ENCODE measurements at places on chromosomes 2 and 18.

DNA sequence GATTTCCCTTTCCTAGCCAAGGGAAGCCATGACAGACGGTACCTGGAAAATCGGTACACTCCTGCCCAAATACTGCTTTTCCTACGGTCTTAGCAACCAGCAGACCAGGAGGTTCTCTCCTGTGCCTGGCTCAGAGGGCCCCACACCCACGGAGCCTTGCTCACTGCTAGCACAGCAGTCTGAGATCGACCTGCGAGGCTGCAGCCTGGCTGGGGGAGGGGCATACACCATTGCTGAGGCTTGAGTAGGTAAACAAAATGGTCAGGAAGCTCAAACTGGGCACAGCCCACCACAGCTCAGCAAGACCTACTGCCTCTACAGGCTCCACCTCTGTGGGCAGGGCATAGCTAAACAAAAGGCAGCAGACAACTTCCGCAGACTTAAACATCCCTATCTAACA, 6.8 kb upstream of the CD207 start:
- no peak for DNase-seq

DNA sequence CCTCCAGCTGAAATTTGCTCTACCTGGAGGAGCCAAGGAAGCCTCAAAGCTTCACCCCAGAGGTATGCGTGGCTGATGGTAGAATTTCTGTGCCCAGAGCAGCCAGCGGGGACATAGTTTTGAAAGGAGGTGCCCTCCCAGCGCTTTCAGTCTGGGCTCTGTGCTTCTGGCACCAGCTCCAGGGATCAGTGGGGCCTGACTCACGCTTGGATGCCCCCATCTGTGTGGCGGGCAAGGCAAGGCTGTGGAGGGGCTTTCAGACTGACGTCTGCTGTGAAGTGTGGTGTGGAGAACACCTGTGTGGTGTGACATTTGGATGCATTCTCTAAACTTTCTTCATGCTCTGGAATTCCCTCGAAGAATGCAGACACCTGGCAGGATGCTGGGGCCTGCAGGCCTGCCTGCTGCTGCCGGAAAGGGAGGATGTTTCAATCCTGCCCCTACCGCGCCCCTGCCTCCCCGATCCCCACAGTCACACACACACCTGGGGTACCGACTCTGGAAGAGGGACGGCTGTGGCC, 84.1 kb downstream of the CTIF start:
- no peak for DNase-seq

- DNase-seq = no peak
These were observed 57.0 kb downstream of the ANKMY1 start for GRCh38 chr2:240500561-240501423.

DNA sequence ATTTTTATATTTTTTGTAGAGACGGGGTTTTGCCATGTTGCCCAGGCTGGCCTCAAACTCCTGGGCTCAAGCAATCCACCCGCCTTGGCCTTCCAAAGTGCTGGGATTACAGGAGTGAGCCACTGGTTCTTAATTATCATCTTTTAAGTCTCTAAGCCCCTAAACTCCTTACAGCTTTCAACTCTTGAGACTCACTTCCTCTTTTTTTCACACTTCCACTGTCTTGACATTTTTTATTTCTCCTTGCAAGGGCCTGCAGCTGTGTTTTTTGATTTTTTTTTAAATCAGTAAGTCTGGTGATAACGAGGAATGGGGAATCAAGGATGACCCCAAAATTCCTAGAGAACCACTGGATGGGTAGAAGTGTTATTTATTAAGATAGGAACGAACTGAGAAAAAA, 8.6 kb upstream of the ABCB11 start:
- DNase-seq = no peak

DNA sequence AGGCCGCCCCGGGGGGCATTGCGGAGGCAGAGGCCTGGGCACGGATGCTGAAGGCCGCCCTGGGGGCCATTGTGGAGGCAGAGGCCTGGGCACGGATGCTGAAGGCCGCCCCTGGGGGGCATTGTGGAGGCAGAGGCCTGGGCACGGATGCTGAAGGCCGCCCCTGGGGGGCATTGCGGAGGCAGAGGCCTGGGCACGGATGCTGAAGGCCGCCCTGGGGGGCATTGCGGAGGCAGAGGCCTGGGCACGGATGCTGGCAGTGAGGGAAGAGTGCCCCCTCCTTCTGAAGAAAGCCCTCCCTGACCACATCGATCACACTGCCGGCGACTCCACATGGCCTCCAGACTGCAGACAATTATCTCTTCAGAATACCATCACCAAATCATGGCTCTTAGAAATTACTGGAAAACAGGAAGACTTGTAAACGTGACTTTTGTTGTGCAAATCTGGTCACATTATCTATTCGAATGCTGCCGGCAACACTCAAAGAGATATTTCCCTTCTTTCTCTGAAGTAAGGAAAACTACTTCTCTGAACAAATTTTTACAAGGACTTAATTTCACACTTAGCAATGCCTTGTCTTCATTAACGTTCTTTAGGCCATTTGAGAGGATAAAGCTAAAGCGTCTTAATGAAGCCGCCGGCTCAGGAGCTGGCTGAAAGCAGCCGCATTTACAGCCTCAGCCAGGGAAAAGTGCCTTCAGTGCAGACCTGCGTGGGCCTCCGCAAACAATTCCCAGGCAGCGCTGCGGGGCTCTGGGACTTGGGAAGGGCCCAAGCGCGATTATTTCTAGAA, 18.1 kb upstream of the SNTG2 start:
- DNase-seq = no peak

GRCh38 chr2:149701241-149701640, 113.7 kb upstream of the MMADHC start:
- no peak for DNase-seq

GRCh38 chr18:78813156-78813555, 166.5 kb upstream of the SALL3 start:
- no peak for DNase-seq

- DNase-seq = no peak
These were observed 65.0 kb upstream of the NYAP2 start for GRCh38 chr2:225334514-225334913.

GRCh38 chr18:56748698-56749268, 97.6 kb downstream of the WDR7 start:
- no peak for DNase-seq

GRCh38 chr2:238857959-238858358, 10.1 kb downstream of the TWIST2 start:
- no peak for DNase-seq

- no peak for DNase-seq
These were observed 130.2 kb upstream of the MAP3K20 start for GRCh38 chr2:172945510-172945850.

- no peak for DNase-seq
These were observed 157.4 kb downstream of the DOK6 start for GRCh38 chr18:69558052-69558451.

- DNase-seq = no peak
These were observed 36.1 kb downstream of the STPG4 start for GRCh38 chr2:47119001-47119400.

- DNase-seq = no peak
These were observed 126.7 kb downstream of the PRKCE start for GRCh38 chr2:45777996-45778719.

DNA sequence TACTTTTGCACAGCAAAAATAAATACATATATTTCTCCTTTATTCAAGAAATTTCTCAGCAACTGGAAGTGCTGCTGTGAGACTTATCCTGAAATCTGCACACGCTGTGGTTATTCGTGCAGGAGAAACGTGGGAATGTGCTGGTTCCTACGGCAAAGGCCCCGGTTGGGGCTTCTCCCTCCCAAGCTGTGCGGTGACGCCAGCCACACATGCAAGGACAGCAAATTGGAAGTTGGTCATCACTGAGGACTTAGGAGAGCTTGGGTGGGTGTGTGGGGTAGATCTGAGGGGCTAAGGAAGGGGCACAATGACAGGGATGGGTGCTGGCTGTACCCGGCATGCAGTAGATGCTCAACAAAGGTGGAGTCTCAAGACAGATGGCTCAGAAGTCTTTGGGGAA, 16.5 kb upstream of the MTCL1 start:
- no peak for DNase-seq

DNA sequence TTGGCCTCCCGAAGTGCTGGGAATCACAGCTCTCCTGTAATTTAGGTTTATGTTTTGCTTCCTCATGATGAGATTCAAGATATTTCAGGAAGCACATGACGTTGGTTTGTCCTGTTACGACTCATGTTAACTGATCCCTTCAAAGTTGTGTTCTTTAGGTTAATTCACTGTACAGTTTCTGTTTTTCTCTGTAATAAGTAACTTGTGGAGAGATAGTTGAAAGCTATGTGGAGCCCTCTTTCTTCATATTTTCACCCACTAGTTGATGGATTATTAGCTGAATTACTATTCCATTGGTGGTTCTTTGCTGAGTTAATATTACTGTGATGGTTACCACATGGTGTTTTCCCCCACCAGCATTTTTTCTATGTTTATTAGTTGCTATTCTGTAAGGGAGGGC, 18.3 kb upstream of the CHCHD5 start:
- DNase-seq = no peak

DNA sequence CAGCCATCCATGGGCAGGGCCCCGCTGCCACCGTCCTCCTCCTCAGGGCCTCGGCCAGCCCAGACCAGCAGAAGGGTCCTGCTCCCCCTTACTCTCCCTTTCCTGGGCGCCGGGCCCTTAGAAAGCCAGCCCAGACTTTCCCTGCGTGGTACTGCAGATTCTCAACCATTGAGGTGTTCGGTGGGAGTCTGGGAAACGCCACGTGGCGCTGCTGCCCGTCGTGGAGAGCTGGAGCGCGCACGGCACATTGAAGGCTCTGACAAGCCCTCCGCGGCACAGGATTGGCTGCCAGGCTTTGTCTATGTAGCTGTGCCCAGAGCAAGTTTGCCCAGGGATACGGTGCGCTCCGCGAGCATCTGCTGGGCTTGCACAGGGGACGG, 10.4 kb upstream of the KLHL30 start:
- DNase-seq = no peak

GRCh38 chr2:141791521-141791920, 339.3 kb downstream of the LRP1B start:
- DNase-seq = no peak

DNA sequence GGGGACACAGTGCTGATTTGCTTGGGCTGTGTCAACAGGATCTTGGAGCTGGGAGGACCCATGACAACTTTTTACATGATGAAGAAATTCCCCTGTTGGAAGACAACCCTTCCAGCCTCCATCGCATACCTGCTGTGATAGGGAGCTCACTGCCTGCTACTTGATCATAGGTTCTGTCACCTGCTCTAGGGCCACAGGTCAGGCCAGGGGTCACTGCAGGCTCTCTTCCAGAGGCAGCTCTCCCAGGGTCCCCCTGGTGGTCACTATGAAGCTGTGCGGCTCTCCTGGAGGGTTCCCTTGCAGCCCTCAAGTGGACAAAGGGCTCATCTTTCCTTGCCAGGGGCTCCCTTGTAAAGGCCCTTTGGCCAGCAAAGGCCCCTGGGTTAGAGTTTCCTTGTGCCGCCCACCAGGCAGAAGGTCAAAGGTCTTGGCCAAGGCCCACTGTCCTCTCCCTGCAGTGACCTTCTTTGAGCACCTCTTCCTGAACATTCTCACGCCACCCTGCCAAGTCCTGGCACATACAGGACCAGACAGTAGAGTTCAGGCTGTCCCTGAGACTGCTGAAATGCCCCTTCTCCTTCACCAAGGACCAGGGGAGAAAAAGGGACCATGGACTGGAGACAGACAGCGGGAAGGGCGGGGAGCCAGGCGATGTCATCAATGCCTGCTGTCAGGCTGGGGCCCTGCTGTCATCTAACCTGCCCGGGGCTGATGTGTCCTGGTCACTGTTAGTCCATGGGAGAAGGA, 345.1 kb downstream of the DYSF start:
- no peak for DNase-seq

DNA sequence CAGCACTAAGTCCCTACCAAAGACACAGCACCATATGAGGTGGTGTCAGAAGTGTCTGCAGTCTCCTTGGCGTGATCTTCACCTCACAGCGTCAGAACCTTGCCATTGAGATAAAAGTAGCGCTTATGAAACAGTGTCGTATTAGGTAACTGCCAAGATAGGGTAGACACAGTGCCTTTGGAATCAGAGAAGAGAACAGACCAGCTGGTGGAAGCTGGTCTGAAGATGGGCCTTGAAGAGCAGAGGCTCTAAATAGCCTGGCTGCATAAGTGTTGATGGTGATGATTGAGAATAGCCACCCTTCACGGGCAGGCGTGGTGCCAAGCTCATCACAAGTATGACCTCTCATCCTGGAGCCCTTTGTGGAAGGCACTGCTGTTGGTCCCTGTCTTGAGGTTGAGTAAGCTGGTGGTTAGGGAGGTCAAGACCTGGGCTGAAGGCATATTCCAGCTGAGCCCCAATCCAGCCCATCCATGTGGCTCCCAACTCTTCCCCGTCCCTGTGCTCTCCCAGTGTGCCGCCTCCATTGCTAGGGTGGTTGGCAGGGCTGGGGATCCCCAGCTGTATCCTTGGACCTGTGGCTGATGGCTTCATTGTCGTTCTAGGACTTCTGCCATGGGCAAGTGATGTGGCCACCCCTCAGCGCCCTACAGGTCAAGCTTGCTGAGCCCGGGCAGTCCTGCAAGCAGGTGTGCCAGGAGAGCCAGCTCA, 187.4 kb downstream of the MGAT5 start:
- DNase-seq = no peak

DNA sequence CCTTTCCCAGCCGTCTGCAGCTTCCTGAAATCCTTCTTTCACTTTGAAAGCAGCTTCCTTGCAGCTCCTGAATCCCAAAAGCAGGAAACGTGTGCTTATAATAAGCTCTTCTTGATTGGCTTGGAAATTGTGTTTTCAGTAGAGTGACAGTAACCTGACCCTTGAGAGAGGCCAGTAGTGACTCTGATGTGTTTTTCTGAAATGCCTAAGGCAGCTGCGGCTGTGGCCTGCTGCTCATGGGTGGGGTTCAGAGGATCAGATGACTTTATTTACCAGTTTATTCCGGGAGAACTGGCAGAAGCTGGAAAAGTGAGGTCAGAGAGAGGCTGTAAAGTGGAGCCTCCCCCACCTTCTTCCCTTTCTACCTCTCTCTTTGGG, 31.9 kb upstream of the RPIA start:
- DNase-seq = no peak

DNA sequence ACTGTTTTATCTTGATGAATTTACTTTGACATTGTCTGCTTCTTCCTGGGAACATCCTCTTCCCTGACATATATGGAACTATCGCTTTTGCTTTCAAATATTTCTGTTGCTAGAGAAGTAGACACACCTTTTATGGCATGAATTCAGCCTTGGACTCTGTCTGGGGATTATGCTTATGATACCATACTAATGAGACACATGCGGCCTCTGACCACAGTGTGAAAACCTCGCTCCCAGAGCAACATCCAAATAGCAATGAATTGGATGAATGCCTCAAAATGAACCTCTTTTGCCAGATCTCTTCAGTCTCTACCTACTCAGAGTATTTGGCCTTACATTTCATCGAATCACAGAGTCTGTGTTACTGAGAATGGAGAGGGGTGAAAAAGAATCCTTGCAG, 70.9 kb downstream of the PIEZO2 start:
- DNase-seq = no peak
